HT1080 (cell line): ENCODE measurements at places on chromosomes 12 and 14. TPM values are rescaled to one million over a fixed set of nuclear protein-coding genes. Genes with fewer than 3 reads are reported as not detected.
A peak's percentile ranks its signal among the peaks of the same experiment; 100 is the strongest.

- peak; percentile 68 for DNase-seq
Observed at GRCh38 chr14:73725116-73726024, 11.2 kb upstream of the PNMA1 start.

GRCh38 chr14:99286761-99287160 lies 14.8 kb upstream of the BCL11B start:
- DNase-seq: no peak

GRCh38 chr12:38898001-38898684 lies 7.2 kb downstream of the CPNE8 start:
- no peak for DNase-seq

Gene CD69
- 0.16 TPM in 1 of 2 replicates, not detected in the other for total RNA-seq

DNA sequence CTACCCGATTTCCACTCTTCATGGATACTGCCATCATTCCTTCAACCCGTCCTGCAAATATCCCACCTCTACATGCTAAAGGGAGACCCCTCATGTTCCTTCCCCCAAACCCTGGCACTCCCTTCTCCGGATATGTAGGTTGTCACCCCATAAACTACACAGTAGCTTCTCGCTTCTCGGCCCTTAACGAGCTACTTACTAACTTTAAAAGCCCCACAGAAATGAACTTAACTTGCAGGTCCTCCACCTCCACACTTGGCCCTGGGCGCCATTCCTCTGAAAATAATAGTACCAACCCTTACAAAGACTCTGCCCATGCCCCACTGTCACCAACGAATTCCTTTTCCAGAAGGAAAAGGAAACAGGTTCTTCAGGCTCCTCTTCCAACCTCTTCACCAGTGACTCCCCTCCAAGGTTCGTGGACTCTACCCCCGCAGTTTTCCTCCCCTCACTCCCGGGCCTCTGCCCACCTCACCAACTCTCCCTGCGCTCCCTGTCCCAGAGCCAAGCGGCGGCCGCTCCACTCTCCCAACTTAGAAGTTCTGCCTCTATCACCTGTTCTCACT lies 1.2 kb downstream of the SPPL3 start:
- no peak for DNase-seq

GRCh38 chr14:27917896-27918295 lies 848.7 kb upstream of the FOXG1 start:
- DNase-seq: peak; percentile 1
